Fibroblast of skin of back (primary cell): ENCODE measurements at places on chromosomes 7 and 10.

GRCh38 chr7:1748076-1748838 lies 78.2 kb downstream of the ELFN1 start:
- DNase-seq: no peak

DNA sequence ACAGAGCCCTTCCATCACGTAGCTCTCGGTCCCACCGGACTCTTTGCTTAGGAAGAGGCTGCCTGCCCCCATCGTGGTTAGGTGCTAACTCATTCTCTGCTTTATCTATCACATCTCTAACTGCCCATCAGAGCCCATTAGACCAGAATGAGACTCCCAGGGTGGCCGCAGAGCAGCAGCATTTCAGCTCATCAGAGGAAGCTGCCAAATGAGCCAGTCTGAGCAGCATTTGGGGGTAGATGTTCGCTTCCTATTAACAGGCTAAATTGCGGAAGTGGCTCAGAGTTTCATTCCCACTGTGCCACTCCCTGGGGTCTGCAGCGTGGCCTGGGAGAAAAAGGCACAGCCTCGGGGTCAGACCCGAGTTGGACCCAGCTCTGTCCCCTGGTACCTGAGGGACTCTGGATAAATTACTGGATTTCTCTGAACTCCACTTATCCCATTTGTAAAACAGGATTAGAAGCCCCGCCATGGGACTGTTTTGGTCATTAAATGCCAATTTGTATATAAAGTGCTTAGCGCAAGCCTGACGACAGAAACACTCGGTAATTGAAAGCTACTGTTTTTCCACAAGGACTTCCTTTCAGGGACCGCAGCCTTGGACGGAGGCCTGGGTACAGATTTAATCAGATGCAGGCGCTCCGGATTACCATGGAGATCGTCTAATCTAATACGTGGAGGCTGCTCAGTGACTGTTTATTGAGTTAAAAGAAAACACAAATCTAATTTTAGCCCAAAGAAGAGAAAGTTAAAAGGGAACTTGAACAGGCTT lies 73.8 kb upstream of the PRLHR start:
- DNase-seq: peak; percentile 73

DNA sequence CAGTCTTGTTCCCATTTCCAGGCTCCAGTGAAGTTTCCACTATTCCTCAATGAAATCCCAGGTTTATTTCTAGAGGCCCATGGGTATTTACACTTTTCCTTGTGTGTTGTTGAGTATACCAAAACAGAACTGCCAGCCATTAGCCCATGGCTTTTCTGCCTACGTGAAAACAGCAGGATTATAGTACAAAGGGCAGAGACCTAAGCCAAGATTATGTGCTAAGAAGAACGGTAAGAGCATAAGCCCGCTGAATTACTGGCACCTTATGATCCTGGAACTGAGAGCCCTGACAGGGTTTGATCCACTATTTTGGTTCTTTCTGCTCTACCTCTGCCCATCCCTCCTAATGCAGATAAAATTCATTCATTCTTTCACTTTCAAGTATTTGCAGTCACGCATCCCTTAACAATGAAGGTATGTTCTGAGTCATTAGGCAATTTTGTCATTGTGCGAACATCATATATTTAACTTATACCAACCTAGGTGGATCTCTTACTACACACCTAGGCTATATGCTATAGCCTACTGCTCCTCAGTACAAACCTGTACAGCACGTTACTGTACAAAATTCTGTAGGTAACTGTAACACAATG lies 16.0 kb downstream of the SEMA3C start:
- no peak for DNase-seq

- DNase-seq: peak; percentile 67
These were observed 73.9 kb downstream of the TMEM130 start for GRCh38 chr7:98795741-98796493.

DNA sequence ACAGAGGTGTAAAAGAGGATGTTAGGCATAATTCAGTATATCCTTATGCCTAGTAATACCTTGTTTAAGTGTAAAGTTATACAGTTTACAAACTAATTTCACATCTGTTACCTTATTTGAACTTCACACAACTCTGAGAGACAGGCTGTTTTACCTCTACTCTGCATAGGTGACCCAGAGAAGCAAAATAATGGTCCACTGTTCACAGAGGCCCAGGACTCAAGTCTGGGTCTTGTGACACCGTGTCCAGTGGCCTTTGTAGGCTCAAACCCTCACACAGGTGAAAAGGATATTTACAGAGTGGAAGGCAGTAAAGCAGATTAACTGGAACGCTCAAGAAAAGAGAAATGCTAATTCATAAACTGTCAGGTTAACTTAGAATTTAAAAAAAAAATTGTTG lies 32.1 kb downstream of the ASAH2 start:
- DNase-seq: no peak
